GM10248 (cell line): ENCODE measurements at places on chromosomes 3 and 15.

- peak; percentile 80 for DNase-seq
Measured at GRCh38 chr3:101827211-101828174, 21.8 kb upstream of the NFKBIZ start.

DNA sequence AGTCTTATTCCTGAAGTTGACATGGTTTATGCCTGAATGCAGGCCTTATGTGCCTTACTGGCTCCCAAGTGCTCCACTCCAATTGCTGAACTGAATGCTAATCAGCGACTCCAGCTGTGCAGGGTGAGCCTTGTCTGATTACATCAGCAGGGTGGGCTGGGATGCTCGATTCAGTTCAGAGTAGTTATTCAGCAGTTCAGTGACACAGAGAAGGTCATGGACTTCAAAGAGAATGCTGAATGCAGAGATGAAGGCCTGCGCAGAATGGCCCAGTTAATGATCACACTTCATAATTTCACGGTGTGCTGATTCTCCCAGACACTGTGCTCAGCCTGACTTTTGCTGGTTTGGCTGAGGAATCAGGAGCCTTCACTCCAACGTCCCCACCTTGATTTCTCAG, 63.6 kb downstream of the CLDN1 start:
- no peak for DNase-seq

- no peak for DNase-seq
Measured at GRCh38 chr3:16182183-16182582, 7.7 kb downstream of the GALNT15 start.

GRCh38 chr3:30146978-30147377, 459.4 kb upstream of the TGFBR2 start:
- DNase-seq, result no peak

GRCh38 chr3:3636815-3637214, 162.4 kb upstream of the LRRN1 start:
- DNase-seq, result no peak

- DNase-seq, result no peak
Measured at GRCh38 chr3:97711654-97712053, 52.9 kb upstream of the ARL6 start.

DNA sequence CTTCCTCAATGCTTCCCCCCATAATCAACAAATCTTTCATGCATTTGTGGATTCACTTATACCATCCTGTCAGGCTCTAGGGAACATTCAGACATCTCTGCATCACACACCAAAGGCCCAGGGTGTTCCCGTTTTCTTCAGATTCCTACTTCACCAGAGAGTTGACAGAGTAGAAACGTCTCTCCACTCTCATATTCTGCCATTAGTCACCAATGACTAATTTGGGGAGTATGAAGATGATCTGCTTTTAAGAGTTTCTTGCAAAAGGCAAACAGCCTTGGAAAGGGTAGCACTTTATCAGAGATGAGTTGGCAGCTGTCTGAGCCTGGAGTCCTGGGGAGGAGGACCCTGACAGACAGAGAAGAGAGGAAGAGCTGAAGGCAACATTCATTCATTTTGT, 55.8 kb upstream of the DGKG start:
- DNase-seq, result no peak

DNA sequence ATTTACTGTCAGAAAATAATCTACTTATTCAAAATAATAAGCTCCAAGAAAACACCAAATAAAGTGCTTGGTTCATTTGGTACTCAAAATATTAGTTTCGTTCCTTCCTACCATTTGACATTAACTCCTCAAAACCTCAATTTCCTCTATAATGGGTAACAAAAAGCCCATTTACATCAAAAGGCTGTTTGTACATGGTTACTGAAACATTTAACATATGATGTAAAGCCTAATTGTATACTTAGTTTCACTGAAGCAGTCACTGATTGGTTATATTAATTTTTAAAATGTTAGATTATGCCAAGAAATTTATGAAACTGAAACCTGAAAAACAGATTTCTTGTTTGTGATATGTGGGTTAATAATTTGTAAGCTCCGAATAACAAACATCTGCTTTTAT, 14.7 kb downstream of the XRN1 start:
- no peak for DNase-seq

DNA sequence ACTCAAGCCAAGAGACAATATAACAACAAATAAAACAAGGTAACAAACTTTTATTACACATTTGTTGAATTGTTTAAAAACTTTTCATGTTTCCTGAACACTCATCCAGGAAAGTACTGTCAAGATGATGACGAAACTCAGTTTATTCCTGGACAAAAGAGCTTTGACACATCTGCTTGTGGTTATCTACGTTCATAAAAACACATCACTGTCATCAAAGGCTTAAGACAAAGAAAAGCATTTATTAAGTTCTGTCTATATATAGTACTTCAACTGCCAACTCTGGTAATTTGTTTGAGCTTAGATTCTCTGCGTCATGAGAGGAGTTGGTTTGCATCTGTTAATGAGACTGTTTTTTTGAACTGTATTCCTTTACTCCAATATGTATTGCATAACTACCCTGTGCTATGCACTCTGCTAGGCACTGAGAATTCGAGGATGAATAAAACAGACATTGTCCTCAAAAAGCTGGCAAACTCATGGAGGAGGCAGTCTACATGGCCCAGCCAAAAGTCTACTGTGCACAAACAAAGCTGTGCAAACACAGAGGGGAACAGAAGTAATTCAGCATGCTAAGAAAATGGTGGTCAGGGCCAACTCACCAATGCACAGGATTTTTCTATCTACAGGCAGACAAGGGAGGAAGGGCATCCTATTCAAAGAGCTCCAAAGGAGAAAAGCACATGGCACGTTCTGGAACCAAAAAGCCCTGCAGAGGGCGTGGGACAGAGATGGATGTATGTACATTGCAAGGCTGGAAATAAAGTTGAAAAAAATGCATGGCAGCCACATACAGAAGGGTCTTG, 21.5 kb downstream of the PLD1 start:
- no peak for DNase-seq

GRCh38 chr3:21169948-21170347, 581.1 kb downstream of the ZNF385D start:
- DNase-seq, result no peak

DNA sequence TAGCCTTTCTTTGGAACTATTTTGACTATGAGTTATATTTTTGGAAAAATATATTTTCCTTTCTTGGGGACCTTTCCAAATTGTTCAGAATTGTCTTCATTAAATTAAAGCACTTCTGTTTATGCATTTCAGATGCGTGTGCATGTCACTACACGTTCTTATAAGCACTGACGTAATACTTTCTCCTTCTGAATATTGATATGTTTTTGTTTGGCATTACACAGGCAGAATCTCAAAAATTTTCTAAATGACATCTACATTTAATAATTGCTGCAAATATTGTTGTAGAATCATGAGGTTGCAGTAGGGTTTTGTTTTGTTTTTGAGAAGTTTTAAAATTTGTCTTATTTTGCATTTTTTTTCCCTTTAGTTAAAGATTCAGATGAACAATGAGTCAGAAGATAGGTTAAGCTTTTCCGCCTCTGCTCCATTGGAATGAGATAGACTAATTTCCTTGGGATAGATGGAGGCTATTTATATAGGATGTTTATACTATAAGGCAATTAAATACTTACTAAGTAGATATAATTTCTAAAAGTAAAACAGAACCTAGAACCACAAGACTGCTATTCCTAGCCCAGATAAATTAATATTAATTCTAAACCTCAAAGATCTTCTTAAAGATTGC, 110.8 kb downstream of the MBNL1 start:
- DNase-seq, result no peak

DNA sequence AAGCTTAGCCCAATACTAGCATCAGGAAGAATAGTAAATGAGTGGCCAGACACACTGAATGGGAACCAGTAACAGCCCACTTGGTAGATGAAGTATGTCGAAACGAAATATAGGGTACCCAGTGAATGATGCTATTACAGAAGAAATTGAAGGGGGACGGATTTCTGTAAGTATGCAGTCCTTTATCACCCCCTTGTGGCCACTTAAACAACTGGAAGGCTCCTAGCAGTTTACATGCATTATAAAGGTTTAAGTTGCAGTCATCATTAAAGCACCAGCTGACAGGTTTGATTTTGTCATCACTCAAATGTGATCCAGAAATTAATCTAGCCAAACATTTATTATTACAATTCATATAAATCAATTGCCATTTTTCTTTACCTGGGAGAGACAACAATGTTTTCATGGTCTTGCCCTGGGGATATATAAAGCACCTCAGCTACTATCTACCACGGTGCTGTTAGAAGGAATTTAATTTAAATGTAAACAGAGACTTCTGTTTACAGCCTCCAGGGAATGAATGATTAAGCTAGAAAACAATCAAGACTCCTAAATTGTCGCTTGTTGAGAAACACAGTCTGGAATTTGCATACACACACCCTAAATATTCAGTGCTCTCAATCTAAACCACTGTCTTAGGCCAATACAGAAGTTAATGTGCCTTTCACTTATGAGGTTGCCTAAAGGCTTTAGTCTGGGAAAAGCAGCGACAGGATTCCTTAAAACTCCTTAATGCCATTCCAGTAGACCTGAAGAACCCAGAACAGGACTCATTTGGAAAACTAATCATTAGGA, 7.8 kb downstream of the EIF1B start:
- peak; percentile 48 for DNase-seq

DNA sequence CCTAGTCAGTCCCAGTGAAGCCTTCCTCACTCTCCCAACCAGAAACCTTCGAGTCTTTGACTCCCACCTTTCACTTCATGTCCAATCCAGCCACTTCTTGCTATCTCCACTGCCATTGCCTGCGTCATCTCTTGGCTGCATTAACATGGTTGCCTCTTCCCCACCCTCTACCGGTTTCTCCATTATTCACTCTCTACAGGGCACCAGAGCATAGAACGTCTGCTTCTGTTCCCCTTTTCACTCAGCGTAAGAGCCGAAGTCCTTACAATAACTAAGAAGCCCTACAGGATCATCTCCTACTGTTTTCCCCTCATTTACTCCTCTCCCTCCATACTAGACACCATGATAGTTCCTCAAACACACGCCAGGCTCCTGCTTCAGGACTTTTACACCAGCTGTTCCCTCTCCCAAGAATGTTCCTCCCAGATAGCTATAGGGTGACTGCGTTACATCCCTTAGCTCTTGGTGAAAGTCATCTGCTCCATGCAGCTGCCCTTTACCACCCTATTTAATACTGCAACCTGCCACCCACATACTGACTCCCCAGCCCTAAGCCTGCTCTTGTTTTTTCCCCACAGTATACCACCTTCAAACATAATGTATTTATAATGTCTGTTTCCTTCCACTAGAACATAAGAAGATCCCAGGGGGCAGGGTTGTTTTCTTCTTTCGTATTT, 30.9 kb downstream of the RCN2 start:
- DNase-seq, result no peak

GRCh38 chr3:113297841-113298240, 86.5 kb downstream of the BOC start:
- no peak for DNase-seq

- no peak for DNase-seq
Measured at GRCh38 chr15:100934166-100934565, 15.0 kb downstream of the LRRK1 start.

DNA sequence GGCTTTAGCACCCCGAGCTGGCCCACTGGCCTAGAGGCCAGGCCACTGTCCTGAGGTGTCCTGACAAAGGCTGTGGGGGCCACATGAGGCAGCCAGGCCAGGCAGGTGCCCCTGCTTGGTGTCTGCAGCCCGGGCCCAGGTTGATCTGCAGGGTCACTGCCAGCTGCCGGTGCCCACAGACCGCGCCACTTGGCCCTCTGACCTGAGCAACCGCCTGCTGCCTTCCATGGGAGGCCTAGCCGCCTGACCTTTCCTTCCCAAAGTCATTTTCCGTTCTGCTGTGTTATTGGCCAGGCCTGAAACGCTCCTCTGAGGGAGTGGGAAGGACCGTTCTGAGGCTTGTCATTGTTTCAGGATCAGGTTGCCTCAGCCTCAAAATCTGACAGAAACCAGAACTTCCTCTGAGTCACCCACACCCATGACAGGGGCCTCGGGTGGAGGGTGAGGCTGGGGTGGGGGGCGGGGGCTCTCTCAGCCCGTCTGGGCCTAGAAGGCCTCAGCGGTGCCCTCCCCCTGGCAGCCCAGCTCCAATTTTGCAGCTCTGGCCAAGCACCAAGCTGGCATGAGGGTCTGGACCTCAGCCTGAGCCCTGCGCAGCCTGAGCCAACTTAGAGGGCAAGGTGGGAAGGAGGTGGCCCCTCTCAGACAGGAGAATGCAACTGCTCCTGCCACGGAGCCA, 140.7 kb upstream of the MEF2A start:
- DNase-seq, result peak; percentile 81

GRCh38 chr3:112550859-112551258, 10.9 kb downstream of the ATG3 start:
- no peak for DNase-seq

DNA sequence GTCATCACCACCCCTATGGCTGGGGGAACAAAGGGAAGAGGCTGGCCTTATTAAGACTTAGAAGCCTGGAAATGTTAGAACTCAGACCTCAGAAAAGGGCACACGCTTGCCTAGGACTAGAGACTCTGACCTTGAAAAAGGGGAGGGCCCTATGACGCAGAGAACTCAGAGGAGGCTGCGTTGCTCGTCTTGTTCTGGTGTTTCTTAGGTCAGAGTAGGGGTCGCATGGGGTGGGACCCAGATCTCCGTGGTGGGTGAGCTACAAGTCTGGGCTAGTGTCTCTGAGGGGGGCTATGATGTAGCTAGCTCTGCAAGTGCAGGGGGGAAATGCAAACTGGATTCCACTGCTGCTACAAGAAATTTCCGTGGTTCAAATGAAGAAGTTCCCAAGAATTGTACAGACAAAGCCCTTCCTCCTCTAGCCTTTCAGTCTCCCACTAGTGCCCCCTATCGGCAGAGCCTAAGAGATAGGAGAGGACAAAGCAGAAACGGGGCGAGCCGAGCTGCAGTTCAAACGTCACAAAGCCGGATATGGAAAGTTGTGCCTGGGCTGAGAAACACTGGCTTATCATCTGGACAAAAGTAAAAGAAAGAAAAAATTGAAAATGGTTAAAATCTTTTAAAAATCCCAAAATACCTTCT, 392.9 kb upstream of the ROBO2 start:
- no peak for DNase-seq

DNA sequence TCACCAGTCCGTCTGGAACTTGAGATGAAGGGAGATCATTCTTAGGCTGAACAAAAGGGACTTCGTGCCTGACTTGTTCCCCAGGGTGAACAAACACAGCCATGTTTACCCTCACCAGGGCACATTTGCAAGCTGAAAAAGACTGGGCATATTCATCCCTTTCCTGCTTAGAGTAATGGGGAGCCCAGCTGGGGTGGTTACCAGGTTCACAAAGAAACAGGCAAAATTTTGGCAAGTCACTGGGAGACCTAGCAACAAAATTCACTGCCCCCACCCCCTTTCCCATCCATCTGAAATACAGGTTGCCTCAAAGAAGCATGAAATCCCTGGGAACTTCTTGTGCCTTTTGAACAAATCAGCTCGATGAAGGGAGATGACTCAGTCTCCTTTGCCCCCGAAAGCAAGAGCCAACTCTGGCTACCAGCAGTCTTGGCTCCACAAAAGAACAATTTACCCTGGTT, 775.0 kb downstream of the SQOR start:
- no peak for DNase-seq
